ENCODE measurements at places on chromosomes 3 and 15.

DNA sequence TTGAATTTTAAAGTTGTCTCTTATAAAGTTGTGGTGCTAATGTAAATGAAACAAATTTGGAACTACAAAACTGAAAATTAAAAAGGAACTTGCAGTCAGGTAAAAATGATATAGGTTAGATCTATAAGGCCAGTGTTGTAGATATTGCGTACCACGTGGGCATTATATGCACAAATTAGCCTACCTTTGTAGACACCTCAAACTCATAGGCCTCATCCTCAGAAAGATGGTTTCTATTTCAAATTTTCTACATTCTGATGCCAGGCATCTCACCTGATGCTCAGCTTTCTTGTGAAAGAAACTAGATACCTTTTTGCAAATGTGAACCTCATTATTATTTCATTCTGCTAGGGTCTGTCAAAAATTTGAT is 25.6 kb downstream of the TMEM207 start:
- no peak for DNase-seq

DNA sequence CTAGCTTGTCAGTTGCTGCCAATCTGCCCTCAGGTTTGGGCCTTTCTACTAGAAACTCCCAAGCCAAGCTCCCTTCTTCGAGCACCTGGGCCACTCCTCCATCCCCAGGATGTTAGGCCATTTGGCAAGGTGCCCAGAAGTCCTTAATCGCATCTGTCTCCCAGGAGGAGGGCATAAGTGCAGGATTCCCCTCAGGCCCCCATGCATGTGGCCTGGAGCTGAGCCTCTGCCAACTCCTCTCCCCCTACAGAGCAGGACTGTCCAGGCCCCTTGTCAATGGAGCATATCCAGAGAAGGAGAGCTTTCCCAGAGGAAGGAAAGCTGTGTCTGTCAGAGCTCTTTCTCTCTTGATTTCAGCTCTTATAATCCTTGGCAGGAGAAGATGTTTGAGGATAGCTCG is 182.6 kb upstream of the ROPN1 start:
- DNase-seq: no peak

- no peak for DNase-seq
Measured at GRCh38 chr3:4270720-4271119, 32.4 kb upstream of the SETMAR start.

DNA sequence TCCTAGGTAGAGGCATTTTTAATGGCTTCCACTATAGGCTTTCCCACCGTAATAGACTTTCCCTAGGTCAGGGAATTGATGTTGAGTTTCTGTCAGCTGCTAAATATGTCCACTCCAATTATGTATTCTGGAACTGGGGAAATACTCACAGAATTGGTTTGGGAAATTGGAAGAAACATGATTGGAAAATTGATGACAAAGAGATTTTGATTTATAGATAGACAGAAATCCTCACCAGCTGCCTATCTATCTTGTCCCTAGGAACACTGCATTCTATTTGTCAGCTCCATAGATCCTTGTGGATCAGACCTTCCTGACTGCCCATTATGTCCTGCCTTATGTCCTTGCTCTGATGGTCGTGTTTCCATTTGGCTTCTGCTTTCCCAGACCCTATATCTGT is 75.6 kb upstream of the TNIK start:
- no peak for DNase-seq

DNA sequence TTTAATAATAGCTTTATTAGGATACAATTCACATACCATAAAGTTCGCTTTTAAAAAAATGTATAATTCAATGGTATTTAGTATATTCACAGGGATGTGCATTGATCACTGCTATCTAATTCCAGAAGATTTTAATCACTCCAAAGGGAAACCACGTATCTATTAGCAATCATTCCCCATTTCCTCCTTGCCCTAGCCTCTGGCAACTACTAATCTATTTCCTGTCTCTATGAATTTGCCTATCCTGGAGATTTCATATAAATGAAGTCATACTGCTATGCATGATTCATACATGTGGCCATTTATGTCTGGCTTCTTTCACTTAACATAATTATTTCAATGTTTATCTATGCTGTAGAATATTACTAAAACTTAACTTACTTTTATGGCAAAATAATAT is 32.0 kb upstream of the CASR start:
- no peak for DNase-seq

- no peak for DNase-seq
Measured at GRCh38 chr3:80993241-80993945, 768.1 kb downstream of the GBE1 start.

- no peak for DNase-seq
Measured at GRCh38 chr15:81948751-81949150, 97.1 kb downstream of the MEX3B start.

DNA sequence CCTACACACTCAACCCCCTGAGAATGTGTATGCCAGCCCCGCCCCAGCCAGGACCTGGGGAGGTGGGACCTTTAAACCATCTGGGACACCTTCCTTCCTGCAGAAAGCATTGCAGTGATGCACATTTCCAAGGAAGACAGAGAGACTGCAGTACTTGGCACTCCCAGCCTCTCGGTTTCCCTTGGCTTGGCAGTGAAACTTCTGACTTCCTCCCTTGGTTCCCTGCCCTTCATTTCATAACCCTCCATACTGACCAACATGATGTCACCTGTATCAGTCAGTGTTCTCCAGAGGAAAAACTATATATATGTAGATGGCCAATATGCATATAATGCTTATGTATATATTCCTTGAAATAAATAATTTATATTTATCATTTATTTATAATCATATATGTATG is 103.2 kb downstream of the SST start:
- no peak for DNase-seq

GRCh38 chr15:77507143-77507897 is 86.6 kb downstream of the HMG20A start:
- no peak for DNase-seq

DNA sequence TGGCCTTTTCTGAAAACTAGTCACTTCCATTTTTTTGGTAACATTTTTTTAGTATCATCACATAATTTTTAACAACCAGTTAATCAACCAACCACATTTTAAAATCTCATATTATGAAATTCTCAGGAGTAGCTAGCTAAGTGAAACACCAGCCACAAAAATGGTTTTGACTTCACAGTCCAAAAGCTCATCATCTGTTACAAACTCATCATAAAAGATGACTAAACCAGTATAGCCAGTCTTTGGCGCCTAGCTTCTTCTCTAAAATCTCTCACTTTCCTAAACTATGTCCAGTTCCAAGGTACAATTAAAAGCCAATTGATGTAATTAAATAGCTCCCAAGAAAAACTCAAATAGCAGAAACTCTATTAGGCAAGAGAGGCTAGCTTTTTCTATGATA is 88.2 kb upstream of the ZNF385D start:
- DNase-seq: no peak

- no peak for DNase-seq
Measured at GRCh38 chr3:112611752-112612515, 29.0 kb downstream of the CCDC80 start.

DNA sequence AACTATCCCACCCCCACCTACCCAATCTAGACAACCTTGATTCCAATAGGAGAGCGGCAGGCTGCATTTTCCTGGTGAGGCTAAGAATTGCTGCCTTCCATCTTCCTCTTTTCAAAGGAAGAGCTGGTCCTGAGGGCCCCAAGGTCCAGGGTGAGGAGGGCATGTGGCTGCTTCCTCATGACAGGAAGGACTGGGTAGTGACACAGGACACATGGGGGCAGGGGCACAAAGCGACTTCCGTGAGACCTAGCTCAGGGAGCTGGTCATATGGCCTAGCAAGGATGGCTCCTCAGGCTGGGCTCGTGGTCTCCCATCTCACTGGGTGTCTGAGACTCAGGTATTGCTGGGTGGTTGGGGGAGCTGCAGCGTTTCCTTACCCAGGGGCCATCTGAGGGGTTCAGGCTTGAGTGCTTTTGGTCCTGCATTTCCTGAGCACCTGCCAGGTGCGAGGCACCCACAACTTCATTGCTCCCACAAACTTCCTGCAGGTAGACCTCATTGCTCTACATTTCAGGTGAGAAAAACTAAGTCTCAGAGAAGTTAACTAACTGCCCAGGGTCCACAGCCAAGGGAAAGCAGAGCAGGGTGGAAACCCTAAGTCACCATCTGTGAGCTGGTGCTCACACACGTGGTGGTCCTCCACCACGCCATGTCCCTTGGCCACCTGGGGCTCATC is 160.0 kb upstream of the TLE3 start:
- DNase-seq: no peak

DNA sequence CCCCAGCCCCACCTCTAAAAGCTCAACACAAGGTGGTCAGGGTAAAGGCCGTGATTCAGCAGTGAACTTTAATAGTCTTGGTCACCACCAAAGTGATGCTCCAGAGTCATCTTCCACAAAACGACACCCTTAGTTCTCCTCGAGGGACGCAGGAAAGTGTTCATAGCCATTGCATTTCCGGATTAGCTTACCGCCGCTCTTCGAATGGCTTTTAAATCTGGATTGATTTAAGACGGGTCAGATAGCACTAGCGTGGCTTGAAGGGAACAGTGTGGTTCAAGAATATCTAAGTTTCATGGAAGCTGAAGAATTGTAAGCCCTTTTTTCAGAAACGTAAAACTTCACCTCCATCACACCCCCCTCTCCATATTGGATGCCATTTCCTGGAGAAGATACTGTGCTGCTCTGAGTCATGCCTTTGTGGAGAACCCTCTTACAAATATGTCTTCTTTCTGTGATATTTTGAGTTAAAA is 829 bp downstream of the RNF7 start:
- peak; percentile 18 for DNase-seq

DNA sequence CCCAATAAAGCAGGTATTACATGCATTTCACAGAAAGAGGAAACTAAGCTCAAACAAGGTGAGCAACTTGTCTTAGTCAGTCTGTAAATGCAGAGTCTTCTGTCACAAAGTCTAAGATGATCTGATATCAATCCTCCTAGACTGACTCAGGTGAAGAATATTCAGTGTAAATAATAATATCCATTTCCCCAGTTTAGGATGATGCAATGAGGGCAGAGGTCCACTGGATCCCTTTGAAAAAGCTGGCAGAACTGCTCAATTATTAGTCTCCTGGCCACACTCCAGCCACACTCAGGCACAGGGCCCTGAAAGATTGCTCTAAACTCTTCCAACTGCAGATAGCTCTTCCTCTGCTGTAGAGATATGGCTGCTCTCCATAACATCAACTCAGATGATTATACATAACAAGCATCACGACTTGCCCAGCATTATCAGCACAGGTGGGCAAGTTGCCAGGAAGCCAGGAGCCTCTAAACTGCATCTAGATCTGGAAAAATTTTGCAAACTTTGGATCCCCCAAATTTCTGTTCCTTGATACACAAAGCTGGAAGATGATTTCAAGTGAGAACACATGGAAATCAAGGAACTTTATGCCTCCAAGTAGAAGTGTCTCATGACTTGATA is 129.8 kb upstream of the CPNE4 start:
- DNase-seq: no peak

DNA sequence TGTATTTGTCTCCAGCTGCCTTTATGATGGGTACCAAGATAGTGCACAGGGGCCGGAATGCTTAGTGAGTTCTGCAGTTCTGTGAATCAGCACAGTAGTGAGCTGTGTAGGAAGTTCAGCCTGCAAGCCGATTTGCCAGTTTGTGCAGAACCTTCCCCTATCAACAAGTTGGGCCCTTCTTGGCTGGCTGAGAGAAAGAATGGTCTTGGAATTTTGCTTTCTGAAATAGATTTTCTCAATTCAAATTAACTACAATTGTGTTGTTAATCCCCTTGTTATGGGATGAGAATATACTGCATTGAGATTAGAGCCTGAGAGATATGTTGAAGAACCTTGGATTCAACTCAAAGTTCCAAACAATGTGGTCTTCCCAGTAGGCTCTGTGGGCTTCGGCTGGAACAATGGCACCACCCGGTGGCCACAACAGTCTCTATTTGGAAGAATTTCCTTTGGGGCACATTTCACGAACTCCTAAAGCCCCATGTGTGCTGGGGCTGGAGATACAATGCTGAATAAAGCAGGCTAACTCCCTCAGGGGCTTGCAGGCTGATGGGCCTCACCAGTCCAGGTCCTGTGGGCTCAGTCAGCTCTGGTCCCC is 59.1 kb downstream of the TRIM42 start:
- DNase-seq: no peak

- DNase-seq: no peak
Measured at GRCh38 chr3:65777050-65777449, 261.7 kb downstream of the MAGI1 start.

DNA sequence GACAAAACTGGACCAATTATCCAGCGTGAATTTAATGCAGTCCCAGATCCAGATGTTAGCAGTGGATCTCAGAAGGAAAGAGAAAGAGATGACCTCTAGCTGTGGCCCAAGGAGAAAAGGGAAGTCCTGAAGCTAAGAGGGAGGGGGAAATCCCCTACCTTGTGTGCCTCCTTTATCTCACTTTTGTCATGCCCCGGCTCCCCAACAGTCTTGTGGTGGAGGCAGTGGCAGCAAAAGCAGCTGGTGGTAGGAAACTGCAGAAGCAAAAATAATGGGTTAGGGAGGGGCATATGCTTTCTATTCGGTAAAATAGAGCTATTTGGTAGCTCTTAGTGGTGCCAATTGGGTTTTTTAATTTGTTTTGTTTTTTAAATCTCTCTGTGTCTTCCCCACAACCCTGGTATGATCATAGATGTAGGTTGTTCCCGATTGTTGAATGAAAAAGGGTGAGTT is 56.5 kb downstream of the MCTP2 start:
- DNase-seq: no peak

- DNase-seq: no peak
Measured at GRCh38 chr3:141909408-141909807, 33.0 kb downstream of the ATP1B3 start.

DNA sequence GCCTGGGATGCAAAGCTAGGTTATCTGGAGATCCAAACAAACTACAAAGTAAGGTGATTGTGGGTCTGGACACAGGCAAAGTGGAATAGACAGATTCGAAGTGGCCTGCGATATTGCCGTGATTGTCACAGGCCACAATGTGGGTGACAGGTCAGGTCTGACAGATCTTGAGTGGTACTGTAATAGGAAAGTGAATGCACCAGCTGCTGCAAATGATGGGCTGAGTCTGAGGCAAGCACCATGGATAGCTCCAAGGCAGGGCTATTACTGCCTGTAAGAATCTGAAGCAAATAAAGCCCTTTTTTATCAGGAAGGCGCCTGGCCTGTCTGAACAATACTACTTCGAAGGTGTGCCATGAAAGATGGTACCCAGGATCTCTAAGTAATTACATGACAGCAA is 10.0 kb downstream of the ARMC8 start:
- DNase-seq: no peak

GRCh38 chr3:119628390-119628789 is 30.7 kb downstream of the PLA1A start:
- no peak for DNase-seq

GRCh38 chr15:77497942-77498361 is 77.3 kb downstream of the HMG20A start:
- no peak for DNase-seq
